ENCODE measurements at places on chromosomes 1 and 21.

GRCh38 chr1:156001021-156001661, 19.6 kb downstream of the SSR2 start:
- no peak for DNase-seq

DNA sequence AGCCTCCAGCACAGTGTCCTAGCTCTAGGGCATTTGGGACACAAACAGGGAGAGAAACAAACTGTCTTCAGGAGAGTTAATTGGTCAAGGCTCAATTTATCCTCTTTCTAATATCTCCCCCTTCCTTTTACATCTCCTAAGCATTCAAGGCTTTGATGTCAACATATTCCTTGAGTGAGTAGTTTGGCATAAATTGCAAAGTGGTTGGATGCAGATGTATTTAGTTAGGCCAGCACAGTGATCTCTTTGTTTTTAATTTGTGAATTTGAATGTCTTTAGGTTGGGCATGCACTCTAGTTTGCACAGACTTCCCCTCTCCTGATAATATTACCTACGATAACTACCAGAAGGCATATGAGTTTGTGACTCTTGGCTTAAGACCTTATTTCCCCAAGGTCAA, 12.5 kb upstream of the OLFML2B start:
- no peak for DNase-seq

DNA sequence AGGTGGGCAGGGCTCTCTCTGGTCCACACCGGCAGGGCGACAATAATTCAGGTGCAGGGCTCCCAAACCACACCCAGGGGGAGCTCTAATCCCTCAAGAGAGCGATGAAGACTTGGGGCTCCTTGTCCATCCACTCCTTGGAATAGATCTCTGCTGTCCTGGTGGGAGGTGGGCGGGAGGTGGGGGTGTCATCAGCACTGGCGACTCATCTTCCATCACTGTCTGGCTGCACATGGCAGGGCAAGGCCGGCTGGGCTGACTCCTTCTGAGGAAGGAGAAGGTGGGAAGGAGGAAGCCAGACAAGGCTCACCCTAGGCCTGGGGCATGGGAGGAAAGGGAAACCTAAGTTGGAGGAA, 29.3 kb downstream of the TNNT2 start:
- peak; percentile 2 for DNase-seq

DNA sequence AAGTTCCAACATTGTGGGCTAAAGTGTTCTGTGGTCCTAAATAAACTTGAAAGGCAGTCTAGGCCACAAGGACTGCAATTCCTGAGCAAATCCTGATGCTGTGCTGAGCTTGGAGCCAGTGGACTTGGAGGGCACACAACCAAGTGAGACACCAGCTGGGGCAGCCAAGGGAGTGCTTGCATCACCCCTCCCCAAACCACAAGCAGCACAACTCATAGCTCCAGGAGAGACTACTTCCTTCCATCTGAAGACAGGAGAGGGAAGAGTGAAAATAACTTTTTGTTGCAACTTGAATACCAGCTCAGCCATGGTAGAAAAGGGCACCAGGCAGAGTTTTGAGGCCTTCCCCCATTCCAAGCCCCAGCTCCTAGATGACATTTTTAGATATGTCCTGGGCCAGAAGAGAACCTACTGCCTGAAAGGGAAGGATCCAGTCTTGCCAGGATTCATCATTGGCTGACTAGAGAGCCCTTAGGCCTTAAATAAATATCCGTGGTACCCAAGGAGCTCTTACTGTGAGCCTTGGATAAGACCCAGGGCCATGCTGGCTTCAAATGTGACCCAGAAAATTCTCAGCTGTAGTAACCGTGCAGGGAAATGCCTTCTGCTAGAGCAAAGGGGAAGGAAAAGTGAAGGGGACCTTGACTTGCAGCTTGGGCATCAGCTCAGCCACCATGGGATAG, 35.4 kb upstream of the LRRC8B start:
- DNase-seq, result no peak

- no peak for DNase-seq
Observed at GRCh38 chr1:21322681-21323016, 32.4 kb upstream of the ECE1 start.

DNA sequence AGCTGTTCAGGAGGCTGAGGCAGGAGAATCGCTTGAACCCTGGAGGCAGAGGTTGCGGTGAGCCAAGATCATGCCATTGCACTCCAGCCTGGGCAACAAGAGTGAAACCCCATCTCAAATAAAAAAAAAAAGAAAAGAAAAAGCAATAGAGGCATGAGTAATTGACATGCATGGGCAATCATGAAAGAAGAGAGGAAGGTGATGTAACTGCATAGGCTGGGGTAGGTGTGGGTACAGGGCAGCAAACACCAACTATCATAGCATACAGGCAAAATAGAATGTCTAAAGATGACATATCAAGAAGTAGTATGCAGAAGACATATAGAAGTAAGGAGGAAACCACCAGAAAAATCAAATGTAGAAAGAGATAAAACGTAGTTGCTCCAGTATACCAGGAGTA, 19.0 kb upstream of the MGST3 start:
- no peak for DNase-seq

GRCh38 chr1:231442735-231443134, 20.6 kb upstream of the EGLN1 start:
- DNase-seq, result no peak

DNA sequence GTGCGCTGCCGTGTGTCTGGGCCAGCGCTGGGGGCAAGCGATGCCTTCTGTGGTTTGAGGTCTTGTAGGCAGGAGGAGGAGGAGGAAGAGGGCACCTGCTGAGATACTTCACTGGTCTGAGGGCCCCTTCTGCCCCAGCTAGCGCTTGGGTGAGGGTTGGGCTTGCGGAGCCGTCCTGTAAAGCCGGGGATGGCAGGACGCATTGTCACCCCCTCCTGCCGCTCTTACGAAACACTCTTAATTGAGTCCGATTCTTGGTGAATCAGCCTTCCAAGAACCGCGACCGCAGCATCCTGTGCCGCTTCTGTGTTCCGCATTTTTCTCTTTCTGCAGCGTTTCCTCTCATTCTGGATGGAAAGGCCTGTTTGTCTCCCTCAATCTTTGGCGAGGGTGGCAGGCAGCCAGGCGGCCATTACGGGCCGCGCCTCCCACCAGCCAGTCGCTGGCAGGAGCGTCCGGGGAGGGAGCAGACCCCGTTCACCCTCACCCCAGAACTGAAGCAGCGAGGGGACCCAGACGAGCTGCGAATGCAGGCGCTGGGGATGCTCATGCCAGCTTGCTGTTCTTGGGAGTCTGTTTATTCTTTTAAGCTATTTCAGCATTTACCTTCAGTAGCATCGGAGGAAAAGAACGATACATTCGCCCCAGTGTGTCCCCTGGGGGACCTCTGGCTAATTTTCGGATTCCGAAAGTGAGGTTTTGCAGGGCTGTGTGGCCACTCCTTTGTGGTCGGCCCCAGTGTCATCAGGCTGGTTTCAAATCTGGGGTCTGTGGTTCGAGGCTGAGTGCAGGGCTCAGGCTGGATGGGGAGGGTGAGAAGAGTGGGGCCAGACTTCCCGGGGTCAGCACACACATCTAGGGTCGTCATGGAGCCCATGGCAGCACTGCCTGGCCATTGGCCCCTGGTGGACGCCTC, 62.7 kb downstream of the SKI start:
- peak; percentile 80 for DNase-seq

GRCh38 chr21:21605521-21605920, 607.3 kb downstream of the NCAM2 start:
- no peak for DNase-seq

DNA sequence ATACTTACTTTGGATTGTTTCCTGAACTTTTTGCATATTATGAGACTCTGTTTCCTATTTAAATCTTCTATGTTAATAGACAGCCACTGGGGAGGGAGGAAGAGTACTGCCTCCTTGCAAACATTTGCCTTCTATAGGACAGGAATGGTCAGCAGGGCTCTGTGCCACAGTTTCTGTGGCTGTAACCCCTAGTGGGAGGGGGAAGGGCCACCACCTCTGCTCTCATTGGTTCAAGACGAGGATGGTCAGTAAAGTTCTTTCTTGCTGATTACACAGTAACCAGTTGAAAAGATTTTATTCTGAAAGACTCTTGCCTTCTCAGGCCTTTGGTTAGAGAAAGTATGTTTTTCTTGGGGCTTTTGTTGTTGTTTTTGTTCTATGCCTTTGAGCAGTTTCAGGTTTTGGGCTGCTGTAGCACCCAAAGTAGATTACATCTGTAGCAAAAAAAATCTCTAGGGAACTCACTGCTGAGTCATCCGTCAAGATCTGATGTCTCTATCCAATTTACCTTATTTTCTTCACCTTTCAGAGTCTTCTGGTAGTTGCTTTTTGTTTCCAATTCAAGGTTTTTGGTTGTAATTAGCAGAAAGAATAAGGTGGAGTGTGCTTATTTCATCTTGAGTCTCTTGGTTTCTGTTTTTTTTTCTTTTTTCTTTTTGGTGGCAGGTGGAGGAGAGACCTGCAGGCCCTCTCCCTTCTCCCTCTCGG, 23.1 kb downstream of the SLC35A3 start:
- DNase-seq, result no peak
